Osteocyte (in vitro differentiated cells): ENCODE measurements at places on chromosomes 6 and 20. TPM values are rescaled to one million over a fixed set of nuclear protein-coding genes. Genes with fewer than 3 reads are reported as not detected.

- DNase-seq, result no peak
Measured at GRCh38 chr6:160379466-160379865, 31.3 kb downstream of the SLC22A3 start.

GRCh38 chr6:128487055-128487454, 33.3 kb downstream of the PTPRK start:
- DNase-seq, result no peak

DNA sequence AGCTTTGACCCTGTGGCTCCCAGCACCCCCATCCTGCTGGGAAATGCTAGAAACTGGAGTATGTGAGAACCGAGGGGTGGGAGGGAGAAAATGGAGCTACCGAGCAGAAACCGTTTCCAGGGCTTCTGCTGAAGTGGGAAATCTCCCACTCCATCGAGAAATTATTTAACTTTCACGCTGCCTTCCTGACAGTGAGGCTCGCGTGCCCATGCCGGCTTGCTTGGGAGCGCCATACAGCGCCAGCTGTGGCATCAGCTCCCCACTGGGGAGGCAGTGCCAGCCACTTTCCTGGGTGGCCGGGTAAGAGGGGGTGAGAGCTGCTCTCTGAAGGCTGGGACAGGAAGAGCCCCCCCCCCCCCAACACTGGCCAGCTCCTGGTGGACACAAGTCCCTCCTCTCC, 268.9 kb downstream of the TAF4 start:
- DNase-seq, result no peak

- no peak for DNase-seq
Measured at GRCh38 chr6:158512809-158513208, 47.1 kb upstream of the TMEM181 start.

DNA sequence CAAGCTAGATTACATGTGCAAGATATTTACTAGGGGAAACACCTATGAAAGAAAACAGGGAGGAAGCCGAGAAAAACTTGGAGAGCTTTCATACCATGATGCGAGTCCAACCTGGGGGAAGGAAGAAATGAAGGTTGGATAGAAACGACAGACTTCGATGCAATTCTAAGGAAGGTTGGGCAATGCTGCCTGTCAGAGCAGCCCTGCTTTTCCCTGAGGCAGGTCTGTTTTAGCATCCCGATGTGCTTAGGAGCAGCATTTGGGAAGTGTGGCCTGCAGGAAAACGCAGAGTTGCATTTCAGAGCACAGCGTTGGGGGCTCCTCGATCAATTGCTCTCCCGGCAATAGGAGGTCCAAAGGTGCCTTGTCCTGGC, 91.9 kb upstream of the DTNBP1 start:
- DNase-seq, result no peak

GRCh38 chr6:7881765-7882500, 28.7 kb downstream of the TXNDC5 start:
- DNase-seq, result no peak

Gene GSTA2
- total RNA-seq, result not detected in 2 replicates
